ENCODE measurements at places on chromosomes 2 and 18. TPM values are rescaled to one million over a fixed set of nuclear protein-coding genes. Genes with fewer than 3 reads are reported as not detected.

DNA sequence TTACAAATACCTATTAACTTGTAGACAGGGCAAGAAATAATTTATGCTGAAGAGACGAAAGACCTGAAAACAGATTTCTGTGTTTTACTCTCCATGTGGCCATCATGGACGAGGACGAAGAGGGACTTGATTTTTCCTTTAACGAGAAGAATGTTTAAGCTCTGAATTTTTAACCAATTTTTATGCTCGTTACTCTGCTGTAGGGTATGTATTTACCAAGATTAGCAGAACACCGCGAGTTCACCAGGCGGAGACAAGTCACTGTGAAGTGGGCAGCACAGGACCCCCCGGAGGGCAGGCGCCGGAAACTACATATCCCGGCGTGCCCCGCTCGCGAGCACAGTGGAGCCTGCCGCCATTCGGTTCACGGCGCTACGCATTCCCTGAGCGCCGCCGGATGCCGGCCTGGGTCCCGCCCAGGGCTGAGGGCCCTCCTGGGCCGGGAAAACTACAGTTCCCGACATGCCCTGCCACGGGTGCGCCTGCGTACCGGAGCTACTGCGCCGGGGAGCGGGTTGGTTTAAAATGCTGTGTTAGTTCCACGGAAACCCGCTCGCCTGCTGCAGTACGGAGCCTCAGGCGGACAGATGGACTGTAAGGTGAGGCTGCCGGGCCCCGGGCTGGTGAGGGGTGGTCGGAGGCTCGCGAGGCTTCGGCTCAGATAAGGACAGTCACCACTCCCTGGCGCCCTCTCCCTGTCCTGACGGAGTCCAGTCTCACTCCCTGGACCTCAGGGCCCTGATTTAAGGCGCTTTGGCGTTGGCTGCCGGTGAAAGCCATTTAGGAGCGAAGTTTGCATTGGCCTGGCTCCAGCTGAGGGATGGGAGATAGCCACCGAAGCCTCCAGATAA is at the start of gene CCDC150:
CCDC150 (plus strand) TSS at position 536 of the 851 bp plus-strand sequence; CDS start at position 588, 52 bp downstream.
- DNase-seq = peak; percentile 92

- DNase-seq = no peak
Observed at GRCh38 chr2:231942180-231942579, 16.0 kb upstream of the NPPC start.

GRCh38 chr2:239202836-239203235 is 198.0 kb downstream of the HDAC4 start:
- no peak for DNase-seq

- DNase-seq = no peak
Observed at GRCh38 chr18:61435064-61435652, 101.9 kb downstream of the CDH20 start.

GRCh38 chr2:221050020-221050795 is 521.9 kb downstream of the EPHA4 start:
- DNase-seq = no peak

- DNase-seq = no peak
Observed at GRCh38 chr18:34704823-34705222, 5.3 kb upstream of the DTNA start.

DNA sequence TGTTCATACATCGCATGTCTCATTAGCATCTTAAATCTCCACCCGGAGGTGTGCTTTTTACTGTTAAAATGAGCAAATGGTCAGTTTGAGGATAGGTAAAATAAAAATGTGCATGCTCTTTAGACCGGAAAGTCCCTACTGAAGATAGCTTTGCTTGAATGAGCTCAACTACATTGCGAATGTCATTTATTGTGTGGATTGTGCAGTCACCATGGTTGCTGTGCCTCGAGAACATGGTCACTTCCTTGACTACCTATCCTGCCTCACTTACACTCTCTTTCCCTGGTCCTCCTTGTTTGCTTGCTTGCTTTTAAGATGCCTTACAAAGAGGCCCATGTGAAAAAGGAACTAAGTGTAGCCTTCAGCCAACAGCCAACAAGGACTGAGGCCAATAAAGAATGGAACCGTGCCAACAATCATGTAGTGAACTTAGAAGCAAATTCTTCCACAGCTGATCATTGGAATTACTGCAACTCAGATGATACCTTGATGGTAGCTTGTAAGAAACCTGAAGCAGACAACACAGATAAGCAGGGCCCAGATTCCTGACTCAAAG is 72.2 kb upstream of the BARD1 start:
- DNase-seq = no peak

DNA sequence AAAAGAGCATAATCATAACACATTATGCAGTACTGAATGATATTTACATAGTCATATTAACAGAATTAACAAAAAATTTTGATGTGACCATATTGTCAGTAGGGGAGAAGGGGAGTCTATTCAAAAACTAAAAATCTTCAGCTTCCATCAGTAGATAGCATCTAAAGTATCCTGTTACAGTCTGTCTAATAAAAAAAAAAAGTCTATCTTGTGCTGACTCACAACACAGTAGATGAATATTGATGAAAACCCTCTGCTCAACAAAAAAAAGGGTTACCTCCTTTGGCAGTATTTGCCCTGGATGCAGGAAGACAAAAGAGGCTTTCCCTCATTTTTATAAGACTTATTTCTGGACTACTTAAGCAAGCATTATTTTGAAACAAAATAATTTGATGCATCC is 27.3 kb downstream of the GRB14 start:
- DNase-seq = no peak

GRCh38 chr2:24210106-24210455 is 35.2 kb downstream of the FAM228A start:
- DNase-seq = no peak

MROH2A gene
- not detected for total RNA-seq

CNRIP1 gene
- total RNA-seq = 40.7 TPM

UPP2 gene
- total RNA-seq = not detected

RGPD3 gene
- 0.27 TPM for total RNA-seq

ACVR1C gene
- 0.27 TPM for total RNA-seq

IL18RAP gene
- total RNA-seq = 0.27 TPM

TFCP2L1 gene
- 0.54 TPM for total RNA-seq

Data from hematopoietic multipotent progenitor cell (in vitro differentiated cells).